Spinal cord (tissue), 10 donors: ENCODE measurements at places on chromosomes 2 and 18.

- no peak for DNase-seq
Observed at GRCh38 chr18:43590182-43590903, 313.1 kb upstream of the SYT4 start.

DNA sequence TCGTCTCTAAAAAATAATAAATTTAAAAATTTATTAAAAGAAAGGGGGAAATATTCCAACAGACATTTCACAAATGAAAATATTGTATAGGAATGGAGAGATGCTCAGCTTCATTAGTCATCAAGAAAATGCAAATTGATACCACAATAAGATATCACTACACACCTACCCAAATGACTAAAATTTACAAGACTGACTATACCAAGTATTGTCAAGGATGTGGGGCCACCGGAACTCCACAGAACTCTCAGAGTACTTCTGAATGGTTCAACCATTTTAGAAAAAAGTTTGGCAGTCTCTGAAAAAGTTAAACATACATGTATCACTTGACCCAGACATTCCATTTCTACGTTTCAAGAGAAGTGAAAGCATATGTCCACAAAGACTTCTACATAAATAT is 163.4 kb downstream of the EHBP1 start:
- DNase-seq, result no peak

DNA sequence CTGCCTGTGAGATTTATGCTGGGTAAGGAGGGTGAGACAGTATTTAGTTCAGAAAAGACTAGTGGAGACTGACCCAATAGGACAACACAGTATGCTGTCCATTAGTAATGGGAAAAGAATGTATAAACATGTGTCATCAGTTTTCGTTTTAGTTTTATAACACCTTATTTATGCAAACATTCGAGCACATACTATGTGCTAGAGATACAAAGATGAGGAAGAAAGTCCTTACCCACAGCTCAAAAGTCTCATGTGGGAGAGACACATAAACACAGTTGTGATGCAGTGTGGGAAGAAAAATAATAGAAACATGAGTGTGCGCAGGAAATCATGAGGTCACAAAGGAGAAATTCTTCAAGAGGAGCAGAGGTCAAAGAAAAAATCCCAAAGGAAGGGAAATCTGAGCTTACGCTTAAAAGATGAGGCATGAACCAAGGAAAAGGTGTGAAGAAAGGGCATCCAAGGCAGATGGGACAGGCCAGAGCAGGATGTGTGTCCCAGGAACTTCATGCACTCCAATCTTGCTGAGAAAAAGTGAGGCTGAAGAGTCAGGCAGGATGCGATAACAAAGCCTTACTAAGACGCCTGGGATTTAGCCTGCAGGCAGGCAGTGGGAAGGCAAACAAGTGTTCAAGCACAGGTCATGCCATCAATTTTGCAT is 8.1 kb downstream of the METTL21A start:
- DNase-seq, result no peak

DNA sequence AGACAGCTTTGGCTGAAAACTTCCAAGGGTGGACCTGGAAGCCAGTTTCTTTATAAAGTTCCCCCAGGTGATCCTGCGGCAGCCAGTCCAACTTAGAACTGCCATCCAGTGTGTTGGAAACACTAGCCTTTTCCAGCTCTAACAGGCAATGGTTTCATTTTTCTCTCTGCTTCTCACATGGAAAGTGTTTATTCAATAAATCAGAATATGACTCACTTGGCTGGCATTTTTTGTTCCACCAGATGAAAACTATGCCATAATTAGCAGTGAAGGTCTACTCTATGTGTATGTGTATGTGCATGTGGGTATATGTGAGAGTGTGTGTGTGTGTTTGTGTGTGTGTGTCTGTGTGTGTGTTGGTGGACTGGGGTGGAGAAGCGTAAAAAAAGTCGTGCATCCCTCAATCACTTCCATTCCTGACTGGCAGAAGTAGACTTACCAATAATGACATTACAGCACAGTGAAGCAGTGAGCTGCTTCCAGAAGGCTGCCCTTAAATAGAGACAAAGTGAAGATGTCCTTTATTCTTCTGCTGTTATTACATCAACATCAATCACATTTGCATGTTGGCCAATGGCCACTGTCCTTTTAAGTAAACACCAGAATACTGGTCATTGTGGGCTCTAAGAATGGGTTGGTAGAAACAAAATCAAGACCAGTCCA is 90.9 kb upstream of the SETBP1 start:
- DNase-seq, result no peak

GRCh38 chr18:48394176-48394575 is 15.0 kb downstream of the ZBTB7C start:
- DNase-seq, result no peak

DNA sequence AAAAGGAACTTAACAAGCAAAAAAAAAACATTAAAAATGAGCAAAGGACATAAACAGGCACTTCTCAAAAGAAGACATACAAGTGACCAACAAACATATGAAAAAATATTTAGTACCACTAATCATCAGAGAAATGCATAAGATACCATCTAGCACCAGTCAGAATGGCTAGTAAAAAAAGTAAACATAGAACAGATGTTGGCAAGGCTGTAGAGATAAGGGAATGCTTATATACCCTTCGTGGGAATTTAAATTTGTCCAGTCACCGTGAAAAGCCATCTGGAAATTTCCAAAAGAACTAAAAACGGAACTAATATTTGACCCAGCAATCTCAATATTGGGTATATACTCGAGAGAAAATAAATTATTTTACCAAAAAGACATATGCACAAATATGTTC is 1751.3 kb upstream of the LRRTM1 start:
- DNase-seq, result no peak

DNA sequence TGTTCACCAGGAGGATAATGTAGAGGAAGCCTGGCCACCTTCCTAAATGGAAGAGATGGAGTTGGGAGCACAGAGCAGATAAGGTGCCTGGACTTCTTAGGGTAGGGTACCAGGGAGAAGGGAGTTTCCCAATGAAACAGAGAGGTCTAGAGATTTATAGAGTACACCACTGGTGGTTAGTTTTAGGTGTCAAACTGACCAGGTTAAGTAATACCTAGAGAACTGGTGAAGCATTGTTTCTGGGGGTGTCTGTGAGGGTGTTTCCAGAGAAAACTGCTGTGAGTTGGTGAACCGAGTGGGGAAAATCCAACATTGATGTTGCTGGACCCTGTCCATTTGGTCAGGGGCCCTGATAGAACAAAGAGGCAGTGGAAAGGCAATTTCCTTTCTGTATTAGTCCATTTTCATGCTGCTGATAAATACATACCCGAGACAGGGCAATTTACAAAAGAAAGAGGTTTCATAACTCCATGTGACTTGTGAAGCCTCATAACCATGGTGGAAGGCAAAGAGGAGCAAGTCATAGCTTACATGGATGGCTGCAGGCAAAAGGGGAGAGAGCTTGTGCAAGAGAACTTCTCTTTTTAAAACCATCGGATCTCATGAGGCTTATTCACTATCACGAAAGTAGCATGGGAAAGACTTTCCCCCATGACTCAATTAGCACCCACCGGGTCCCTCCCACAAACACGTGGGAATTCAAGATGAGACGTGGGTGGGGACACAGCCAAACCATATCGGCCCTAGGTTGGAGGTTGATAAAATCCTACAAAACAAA is 260.8 kb downstream of the CBLN2 start:
- no peak for DNase-seq

GRCh38 chr2:23562143-23562542 is 177.2 kb downstream of the KLHL29 start:
- no peak for DNase-seq

DNA sequence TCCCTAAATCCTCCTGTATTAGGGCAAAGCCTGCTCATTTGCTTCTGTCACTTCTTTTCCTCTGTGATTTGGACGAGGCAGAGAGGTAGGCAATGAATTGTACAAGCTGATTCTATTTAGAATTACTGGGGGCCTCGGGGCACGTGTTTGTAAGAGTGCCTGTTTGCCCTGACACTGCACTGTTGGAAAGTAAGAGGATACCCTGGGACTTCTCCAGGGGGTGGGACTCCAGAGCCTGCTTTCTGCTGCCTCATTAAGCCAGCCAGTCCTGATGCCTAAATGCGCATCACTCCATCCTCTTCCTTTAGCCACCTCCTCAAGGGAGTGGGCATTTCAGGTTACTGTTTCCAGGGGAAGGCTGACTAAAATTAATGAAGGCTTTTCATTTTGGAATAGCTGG is 134.3 kb downstream of the TDRD15 start:
- no peak for DNase-seq

DNA sequence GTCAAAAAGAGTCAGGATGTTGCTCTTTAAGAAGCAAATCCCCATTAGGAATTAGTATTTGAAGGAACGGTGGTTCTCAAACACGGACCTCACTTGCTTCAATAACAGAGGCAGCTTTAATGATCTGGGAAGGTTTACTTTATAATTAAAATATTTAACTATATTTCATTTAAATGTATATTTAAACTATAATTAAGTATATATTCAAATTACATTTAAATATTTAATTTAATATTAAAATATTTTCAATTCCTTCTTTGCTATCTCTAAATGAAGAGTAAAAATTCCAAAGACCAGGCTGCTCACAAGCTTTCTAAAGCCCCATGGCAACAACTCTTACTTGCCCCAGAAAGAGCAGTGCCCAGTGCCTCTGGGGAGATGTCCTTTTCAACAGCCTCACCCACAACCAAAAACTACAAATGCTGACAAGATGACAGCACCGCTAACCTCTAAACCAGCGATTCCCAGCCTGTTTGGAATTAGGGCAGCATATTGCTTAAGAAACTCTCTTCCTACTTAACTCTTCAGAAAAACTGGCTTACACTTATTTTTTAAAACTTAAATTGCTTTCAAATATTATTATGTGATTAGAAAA is 62.9 kb upstream of the POU3F3 start:
- no peak for DNase-seq

DNA sequence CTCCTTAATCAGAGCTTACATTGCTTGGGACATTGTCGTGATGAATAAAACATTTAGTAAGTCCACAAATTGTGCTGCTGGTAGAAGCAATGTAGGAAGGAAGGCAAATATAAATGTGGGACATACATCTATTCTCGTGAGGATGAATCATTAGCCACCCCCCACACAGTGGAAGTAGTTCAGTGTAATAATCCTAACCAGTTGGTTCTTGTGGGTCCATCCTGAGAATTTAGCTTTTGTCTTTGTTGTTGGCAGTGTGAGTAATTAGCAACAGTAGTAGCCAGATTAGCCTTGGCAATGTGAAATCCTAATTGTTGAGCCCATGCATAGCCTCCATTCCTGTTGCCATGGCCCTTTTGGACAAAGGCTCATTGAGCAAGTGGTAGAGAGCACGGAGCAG is 532.1 kb downstream of the FBXO15 start:
- DNase-seq, result no peak

DNA sequence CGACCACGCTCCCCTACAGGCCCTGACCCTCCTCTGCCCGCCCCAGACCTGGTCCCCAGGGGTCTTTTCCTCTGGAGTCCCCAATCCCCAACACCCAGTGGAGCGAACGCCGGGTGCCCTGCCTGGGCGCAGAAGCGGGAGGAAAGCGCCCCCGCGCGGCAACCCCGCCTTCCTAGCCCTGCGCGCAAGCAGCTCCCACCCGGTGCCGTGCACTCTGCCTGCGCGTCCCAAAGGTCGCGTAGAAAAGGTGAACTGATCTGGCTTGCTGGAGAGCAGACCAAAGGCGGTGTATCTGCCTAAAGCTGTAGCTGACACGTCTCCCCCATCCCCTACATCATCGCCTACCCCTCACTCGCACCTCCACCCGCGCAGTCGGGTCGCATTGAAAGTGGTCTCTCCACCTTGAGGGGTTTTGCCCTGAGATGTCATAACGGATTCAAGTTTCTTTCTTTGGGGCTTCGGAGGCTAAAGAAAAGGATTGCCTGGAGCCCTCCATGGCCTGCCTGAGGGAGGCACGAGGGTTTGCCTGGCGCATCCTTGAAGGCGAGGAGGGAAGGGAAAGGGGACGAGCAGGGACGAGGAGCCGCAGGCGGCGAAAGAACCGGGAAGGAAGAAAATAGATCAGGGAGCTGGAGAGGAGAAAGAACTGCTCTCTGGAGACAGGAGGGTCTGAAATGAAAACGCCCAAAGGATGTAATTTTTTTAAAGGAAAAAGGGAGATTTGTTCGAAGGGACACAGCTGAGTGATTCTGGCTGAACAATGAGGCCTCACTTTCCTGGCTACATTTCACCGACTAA is 5.8 kb downstream of the GAD1 start:
- no peak for DNase-seq

GRCh38 chr2:238855299-238855698 is 7.4 kb downstream of the TWIST2 start:
- DNase-seq, result no peak

- no peak for DNase-seq
Observed at GRCh38 chr2:217614096-217614495, 388.7 kb downstream of the TNS1 start.

- DNase-seq, result no peak
Observed at GRCh38 chr2:43171789-43172188, 54.6 kb downstream of the ZFP36L2 start.

GRCh38 chr18:74834424-74835309 is 237.0 kb downstream of the ZNF407 start:
- DNase-seq, result no peak

- DNase-seq, result no peak
Observed at GRCh38 chr18:51279367-51279984, 82.0 kb upstream of the MEX3C start.

GRCh38 chr18:35688757-35689156 is 107.2 kb downstream of the GALNT1 start:
- DNase-seq, result no peak

- no peak for DNase-seq
Observed at GRCh38 chr18:56086786-56087185, 498.8 kb upstream of the TCF4 start.

GRCh38 chr18:51039138-51040112 is 9.4 kb downstream of the SMAD4 start:
- DNase-seq, result no peak

- no peak for DNase-seq
Observed at GRCh38 chr2:169569948-169570347, 3.7 kb downstream of the FASTKD1 start.

- no peak for DNase-seq
Observed at GRCh38 chr2:219648176-219648575, 20.7 kb downstream of the SLC4A3 start.

- no peak for DNase-seq
Observed at GRCh38 chr18:63421514-63421913, 762 bp downstream of the VPS4B start.

DNA sequence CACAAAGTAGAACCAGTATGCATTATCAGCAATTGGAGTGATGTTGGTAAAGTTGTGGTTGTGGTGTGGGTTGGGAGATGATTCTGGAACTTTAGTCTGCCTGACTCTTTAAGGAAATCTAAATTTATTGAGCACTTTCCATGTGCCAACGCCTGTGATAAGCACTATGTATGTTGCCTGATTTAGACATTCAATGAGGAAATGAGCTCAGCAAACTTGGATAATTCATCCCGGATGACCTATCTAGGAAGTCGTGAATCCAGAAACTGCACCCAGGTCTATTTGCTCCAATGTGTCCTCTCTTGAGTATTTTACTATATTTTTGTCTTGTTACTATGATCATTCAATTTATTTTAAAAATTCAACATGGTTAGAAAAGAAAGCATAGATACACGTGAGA is 400.8 kb upstream of the MMADHC start:
- DNase-seq, result no peak

DNA sequence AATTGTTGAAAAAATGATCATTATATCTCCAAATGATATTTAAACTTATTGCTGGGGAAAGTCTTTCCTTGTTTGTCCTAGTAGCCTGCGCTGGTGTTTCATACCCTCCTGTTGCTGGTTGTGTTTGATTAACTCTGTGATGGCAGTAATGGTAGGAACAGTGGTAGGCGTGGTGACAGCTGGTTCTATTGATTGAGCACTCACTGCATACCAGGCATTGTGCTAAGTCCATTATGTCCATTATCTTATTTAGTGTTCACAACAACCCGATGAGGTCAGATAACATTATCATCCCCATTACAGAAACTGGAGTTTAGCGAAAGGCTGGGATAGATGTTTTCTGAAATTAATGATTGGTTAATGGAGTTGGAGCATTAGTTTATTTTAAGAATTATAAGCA is 77.8 kb upstream of the STON1 start:
- DNase-seq, result no peak
